ENCODE measurements at places on chromosomes 16 and 17. TPM values are rescaled to one million over a fixed set of nuclear protein-coding genes. Genes with fewer than 3 reads are reported as not detected.

DNA sequence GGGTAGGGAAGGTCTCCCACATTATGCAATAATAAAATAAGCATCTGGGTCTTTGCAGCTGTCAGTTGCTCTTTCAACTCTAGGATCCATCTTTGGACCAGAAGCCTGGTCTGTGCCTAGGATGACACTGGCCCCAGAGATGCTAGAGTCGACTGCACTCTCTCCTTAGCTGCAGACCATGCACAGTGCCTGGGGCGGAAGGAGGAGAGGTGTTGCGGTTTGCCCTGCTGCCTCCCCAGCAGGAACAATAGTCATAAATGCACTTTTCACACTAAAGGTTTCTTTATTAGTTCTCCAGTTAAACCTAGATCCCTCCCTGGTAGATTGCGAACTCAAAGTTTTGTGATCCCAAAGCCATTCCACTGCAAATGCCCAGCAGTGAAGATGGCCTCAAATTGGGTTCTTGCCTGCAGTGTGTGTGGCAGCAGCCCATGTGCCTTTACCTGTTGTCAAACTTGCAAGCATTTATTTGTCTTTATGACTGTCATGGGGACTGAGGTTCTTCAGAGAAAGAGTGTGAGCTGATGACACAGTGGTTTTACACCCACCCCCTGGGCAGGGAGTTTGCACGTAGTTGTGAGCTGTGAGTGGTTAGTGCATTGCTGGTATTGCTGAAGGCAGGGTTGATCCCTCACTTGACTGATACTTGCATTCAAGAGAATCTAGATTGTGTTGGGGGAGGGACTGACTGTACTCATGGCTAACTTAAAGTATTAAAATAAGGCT is 10.3 kb downstream of the ATXN1L start:
- DNase-seq = no peak

DNA sequence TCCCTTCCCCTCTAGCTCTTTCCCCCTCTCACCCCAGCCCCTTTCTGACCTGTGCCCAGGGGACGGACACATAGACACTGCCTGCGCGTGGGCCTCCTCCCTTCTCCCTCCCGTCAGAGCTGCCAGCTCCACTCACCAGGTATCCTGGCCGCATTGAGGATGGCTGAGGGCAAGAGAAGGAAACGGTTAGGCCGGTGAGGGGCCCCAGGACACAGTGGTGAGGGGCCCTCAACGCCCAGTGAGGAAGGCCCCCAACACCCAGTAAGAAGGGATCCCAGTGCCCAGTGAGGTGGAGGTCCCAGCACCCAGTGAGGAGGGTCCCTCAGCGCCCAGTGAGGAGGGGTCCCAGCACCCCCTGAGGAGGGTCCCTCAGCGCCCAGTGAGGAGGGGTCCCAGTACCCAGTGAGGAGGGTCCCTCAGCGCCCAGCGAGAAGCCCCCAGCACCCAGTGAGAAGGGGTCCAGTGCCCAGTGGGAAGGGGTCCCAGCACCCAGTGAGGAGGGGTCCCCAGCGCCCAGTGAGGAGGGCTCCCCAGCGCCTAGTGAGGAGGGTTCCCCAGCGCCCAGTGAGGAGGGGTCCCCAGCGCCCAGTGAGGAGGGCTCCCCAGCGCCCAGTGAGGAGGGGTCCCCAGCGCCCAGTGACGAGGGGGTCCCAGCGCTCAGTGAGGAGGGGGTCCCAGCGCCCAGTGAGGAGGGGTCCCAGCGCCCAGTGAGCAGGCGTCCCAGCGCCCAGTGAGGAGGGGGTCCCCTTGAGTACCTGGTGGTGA is 1.1 kb downstream of the PRSS22 start:
- no peak for DNase-seq

- peak; percentile 51 for DNase-seq
Observed at GRCh38 chr16:87203060-87203656, 114.0 kb downstream of the C16orf95 start.

DNA sequence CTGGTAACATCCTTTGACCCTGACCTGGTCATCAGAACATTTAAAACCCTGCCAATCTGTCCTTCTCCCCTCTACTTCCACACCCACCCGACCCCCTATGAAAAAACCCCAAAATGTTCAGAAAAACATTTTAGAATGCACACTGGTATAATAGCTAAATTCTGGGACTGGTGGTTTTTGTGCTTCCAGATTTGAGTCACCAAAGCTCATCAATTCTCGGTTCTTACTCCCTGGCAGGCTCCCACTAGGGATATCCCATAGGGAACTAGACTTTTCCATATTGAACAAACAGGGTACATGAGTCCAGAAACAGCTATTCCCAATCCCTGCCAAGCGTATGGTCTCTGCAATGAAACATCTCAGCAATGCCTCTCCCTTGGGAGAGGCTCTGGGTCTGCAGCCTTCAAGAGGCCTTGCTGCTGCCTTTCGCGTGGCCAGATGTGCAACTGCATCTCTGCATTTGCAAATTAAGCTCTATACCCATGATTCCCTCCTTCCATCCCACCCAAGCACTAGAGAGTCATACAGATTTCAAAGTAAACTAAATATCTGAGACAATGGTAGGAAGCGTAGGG is 67.7 kb downstream of the SMG6 start:
- peak; percentile 36 for DNase-seq

DNA sequence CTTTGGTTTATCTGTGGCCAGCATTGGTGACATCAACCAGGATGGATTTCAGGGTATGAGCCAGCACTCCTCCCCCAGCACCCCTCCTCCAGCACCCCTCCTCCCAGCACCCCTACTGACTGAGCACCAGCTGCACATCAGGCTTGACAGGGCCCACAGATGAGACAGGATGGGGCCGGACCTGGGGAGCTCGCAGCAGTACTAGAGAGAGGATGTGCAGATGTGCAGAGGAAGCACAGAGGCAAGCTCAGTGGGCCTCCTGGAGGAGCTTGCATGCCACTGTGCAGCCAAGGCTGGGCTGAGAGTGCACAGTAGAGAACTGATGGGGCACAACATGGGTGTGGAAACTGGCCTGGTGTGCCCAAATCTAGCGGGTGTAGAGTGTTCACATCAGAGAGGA is 16.2 kb downstream of the ITGA3 start:
- DNase-seq = no peak

DNA sequence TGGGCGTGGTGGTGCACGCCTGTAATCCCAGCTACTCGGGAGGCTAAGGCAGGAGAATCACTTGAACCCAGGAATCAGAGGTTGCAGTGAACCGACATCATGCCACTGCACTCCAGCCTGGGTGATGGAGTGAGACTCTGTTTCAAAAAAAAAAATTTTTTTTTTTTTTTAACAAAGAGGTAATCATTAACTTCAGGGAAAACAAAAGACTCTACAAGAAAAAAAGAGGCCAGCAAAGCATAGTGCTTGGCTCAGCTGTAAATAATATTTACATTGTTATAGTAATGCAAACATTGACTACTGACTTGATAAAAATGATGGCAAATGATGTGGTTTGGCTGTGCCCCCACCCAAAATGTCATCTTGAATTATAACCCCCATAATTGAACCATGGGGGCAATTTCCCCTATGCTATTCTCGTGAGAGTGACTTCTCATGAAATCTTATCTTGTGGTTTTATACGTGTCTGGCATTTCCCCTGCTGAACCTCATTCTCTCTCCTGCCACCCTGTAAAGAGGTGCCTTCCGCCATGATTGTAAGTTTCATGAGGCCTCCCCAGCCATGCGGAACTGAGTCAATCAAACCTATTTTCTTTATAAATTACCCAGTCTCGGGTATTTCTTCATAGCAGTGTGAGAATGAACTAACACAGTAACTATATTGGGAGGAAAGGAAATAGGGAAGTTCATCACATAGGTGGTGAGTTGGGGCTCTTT is 12.7 kb upstream of the SSTR2 start:
- DNase-seq = no peak

The MMP25 gene
- 1.2 TPM for total RNA-seq

The COG4 gene
- total RNA-seq = 43.7 TPM

GRCh38 chr16:5845046-5845445 is 747.5 kb upstream of the EEF2KMT start:
- DNase-seq = no peak

The CBLN1 gene
- total RNA-seq = 0.77 TPM

The CDT1 gene
- total RNA-seq = 0.63 TPM

DNA sequence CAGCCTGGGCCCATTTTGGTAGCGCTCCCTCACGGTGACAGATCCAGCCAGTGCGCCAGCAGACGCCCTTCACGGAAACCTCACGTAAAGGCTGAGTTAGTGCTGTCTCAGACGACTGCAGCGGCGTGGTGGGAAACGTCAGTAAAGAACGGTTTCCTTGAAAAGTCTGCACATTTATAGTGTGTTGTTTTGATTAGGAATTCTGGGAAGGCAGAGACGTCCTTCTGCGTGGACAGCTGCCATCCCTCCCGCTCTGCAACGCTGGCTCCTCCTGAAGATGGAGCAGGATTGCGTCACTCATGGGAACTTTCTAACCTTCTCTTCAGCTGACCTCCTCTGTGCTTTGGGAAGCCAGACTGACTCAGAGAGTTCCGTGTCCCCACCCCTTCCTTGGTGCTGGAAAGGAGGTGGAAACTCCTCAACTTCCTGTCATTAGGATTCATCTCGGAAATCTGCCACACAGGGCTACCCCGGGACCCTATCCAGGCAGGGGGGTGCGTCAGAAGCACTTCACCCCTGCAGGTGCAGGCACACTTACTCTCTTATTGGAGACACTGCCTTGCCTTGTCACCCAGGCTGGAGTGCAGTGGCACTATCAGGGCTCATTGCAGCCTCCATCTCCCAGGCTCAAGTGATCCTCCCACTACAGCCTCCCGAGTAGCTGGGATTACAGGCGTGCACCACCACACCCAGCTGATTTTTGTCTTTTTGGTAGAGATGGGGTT is 24.3 kb upstream of the CRISPLD2 start:
- peak; percentile 78 for DNase-seq

GRCh38 chr17:70608193-70608592 is 438.9 kb downstream of the KCNJ2 start:
- DNase-seq = no peak

- no peak for DNase-seq
Observed at GRCh38 chr17:11719856-11720255, 121.6 kb downstream of the DNAH9 start.

- no peak for DNase-seq
Observed at GRCh38 chr17:10843811-10844210, 5.9 kb upstream of the PIRT start.

The GPR142 gene
- not detected for total RNA-seq

GRCh38 chr17:32615326-32615725 is 128.5 kb downstream of the CDK5R1 start:
- DNase-seq = no peak

The CPHXL2 gene
- not detected for total RNA-seq

DNA sequence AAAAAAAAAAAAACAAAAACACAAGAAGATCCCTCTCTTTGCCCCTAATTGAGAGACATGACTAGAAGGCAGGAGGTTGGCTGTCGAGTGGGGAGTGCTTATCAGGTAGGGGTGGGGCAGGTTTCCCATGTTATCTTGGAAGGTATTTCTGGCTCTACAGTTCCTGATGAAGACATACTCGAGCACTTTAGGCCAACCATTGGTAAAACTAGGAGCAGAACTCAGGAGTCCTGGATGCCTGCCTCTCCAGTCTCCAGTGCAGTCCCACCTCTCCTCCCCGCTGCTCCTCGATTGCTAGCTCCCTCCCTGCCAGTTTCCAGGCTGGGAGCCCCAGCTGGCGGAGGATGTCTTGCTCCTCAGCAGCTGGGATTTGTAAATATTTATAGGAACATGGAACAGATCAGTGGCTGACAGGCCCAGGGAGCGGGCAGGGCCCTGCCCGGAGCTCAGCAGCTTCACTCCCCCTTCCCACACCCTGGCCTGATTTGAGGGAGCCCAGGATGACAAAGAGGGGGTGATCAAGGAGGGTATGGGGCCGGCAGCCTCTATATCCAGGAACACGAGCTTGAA is 11.4 kb upstream of the C1QL1 start:
- DNase-seq = peak; percentile 32
